ENCODE measurements at places on chromosomes 7 and 10.

GRCh38 chr10:86253091-86254072 lies 113.2 kb downstream of the GRID1 start:
- no peak for DNase-seq

DNA sequence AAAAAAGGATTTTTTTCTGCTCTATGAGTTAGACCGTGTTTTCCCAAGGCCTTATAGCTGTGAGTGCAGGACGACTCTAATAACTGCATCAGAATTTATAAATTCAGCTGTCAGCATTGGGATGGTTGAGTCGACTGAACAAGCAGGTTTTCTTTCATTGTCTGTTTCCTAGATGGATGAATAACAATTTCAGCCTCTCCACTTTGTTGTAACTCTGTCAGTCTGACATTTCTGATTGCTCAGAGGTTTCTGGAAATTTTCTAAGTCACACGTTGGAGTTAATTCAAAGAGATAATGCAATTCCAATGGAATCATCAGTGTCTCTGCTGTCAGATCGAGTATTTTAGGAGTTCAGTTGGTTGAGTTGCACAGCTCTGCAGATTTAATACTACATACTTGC lies 159.2 kb downstream of the CHN2 start:
- no peak for DNase-seq

GRCh38 chr7:134847851-134848588 lies 68.6 kb downstream of the CALD1 start:
- no peak for DNase-seq

GRCh38 chr7:1055491-1055955 lies 11.2 kb downstream of the GPR146 start:
- DNase-seq = no peak

DNA sequence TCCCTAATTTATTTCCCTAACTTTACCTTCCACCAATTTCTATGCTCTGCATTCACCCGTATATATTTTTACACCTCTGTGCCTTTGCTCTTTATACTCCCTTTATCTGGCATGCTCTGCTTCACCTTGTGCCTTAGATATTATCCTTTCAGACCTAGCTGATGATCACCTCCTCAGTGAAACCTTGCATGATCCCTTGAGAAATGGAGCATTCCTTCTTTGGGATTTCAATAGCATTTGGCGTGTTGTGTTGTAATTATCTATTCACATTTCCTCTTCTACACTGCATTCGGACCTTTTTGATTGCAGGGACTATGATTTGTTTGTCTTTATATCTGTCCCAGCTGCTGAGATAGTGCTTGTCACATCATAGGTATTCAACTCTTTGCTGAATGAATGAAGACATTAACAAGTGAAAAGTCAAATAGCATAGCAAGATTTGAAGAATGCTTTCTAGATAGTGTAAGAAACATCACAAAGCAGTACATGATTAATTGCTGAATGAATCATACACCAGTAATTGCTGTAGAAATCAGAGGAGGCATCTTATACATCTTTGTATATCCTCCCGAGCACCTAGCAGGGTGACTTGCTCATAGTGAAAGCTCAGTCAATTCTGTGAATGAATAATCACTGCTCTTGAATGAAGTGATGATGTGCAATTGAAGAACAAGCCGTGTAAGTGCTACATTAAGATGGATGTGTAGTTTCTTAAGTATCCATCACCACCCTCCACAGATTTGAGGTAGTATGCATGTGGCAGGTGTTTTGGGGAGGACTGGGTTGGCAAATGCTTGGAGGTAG lies 2.0 kb upstream of the TM9SF3 start:
- peak; percentile 65 for DNase-seq

DNA sequence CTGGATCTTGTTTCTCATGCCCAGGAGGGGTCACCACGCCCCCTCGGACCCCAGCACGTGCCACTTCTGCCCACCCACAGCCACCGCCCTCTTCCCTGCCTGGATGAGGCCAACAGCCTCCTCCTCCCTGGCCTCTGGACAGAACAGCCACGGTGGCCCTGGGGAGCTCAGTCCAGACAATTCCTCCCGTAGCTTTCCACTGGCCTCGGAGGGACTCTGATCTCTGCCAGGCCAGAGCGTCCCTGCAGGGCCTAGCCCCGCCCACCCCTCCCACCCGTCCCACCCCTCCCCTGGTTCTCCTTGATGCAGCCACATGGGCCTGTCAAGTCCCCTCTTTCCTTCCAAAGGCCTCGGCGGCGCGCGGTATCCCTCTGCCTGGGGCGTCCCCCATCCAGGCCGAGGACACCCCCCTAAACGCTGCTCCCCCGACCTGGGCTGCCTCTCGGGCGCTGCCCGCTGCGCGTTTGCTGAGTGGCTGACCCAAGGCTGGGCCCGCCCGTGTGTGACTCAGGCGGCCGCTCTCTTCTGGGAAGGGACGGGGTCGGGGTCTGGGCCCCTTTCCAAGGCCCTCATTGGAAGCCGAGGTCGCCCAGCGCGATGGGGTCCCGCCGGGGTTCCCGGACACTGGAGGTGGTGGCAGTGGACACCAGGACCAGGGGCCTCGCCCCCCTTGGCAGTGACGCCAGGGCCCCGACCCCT lies 557 bp downstream of the TMEM120A start:
- peak; percentile 76 for DNase-seq

DNA sequence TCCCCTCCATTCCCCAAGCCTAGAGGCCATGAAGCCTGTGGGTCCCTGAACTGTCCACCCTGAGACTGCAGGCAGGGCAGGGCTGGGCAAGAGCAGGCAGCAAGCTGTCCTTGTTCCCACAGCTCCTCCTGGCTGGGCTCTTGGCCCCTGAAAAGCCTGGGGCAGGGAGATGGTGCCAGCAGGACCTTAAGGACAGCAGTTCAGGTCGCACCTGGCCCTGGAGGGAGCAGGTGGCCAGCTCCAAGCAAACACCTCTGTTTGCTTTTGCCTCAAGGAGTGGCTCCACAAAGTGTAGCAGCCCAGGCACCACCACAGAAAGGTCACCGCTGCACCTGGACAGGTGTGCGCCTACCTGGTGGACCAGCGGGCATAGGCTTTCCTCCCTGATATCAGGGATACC lies 5.2 kb downstream of the RET start:
- DNase-seq = no peak

GRCh38 chr10:3925184-3925583 lies 140.2 kb upstream of the KLF6 start:
- DNase-seq = no peak

DNA sequence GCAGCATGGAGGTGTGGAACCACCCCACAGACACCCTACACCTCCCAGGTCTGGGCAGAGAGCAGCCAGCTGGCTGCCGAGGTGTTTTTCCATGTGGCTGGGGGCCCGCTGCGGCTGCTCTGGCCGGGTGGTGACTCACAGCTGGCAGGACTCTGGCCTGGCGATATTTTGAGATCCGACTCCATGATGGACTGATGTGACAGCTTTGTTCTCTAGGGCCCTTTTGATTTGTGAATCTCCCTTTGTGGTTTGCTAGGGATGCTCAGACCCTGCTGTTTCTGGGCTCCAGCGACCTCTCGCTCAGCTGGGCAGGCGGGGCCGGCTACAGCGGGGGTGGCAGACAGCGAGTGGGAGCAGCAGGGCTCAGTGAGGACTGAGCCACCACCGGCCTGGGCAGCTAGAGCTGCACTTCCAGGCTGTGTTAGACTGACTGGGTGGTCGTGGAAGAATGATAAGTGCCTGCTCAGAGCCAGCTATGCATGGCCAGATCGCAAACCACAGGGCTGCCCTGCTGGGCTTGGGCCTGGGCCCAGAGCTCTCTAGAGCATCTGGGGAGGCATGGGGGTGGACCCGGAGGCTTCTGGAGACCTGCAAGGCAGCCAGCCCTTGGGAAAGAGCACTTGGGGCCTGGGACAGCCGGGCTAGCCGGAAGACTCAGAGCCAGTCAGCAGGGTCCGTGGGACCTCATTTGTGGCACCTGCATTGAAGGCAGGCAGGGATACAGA lies 46.2 kb upstream of the GDF10 start:
- no peak for DNase-seq
